Umbilical cord (tissue), 2 donors: ENCODE measurements at places on chromosomes 1 and 21.

DNA sequence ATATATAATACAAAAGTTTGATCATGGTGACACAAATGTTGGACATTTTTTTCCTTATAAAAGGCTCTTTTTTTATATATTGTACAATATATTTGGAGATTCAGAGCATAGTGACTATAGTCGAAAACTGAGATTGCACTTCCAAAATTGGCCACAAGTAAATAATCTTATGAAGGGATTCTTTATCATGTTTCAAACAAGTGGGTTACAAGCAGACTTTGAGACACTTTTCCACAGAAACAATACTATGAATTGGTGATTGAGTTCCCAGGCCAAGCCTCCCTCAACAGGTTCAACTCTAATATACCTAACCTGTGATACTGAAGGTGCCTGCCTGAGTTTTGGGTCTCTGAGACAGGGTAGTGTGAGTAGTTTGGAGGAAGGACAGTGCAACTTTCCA lies 13.8 kb downstream of the LEPR start:
- DNase-seq, result no peak

DNA sequence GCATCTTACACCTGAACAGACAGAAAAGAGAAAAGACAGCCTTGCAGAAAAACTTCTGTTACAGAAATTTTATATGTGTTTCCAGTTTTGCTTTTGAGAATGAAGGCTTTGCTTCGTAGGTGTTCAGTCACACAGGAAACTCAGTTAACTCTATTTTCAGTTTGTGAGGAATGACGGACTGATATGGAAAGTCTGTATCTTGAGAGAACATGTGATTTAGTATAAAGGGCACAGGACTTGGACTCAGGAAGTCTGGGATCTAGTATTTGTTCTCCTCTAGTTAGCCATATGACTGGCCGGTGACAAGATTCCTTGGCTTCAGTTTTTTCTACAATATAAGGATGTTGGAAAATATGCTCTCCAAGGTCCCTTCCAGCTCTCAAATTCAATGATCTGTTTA lies 149.1 kb downstream of the OLFM3 start:
- DNase-seq, result no peak

GRCh38 chr1:93443454-93443853 lies 4.5 kb upstream of the FNBP1L start:
- DNase-seq, result no peak

DNA sequence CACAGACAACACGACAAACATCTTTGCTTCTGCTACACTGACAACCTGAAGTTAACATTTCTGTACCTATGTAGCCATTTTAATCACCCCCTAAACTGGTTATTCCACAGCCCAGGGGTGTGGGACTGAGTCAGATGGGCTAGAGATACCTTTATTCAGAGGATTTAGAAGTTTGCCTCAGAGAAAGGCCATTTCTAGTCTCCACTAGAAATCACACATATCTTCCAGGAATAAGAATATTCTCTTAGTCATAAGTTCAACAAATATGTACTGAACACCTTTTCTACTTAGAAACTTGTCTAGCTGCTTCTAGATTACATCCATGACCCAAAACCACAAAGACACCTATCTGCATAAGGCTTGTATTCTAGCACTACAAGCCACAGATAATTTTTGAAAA lies 38.8 kb downstream of the ERG start:
- no peak for DNase-seq

- DNase-seq, result no peak
Observed at GRCh38 chr1:70075761-70076160, 129.6 kb downstream of the LRRC40 start.

DNA sequence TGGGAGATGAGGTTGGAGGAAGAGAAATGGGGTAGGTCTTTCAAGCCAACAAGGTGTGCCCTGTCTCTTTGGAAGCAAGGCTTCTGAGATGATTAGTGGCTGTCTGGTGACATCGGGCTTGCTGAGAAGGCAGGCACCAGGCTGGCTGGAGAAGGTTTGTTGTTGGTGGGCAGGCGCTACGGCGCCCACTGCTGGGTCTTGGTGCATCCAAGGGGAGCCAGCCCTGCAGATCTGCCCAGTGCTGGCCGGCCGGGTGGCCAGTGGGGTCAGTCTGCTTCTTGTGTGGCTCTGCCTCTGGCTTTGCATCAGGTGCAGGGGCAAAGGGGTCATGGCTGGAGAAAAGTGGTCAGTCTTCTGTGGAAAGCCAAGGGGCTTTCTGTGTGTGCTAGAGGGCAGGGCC lies 126.2 kb downstream of the TLR5 start:
- no peak for DNase-seq
